ENCODE measurements at places on chromosomes 16 and 17. TPM values are rescaled to one million over a fixed set of nuclear protein-coding genes. Genes with fewer than 3 reads are reported as not detected.

- DNase-seq, result peak; percentile 49
These were observed 41.5 kb downstream of the KANSL1 start for GRCh38 chr17:46151762-46152161.

DNA sequence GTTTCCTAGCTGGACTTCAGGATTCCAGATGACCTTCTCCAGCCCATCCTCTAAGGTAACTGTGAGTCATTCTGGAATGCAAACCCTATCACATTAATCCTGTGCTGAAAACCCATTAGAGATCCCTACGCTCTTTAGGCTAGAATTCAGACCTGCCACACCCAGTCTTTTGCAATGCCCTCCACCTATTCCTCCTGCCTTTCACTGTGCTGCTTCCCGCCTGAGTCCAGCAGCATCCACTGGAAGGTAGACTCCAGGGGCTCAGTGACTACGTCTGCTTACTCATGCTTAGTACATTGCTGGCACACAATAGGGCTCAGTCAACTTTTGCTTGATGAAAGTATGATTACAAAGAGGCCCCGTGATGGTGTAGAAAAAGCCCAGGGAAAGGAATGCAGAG, 121.1 kb downstream of the SPACA3 start:
- DNase-seq, result no peak

- DNase-seq, result peak; percentile 38
These were observed 71.6 kb downstream of the MAP2K6 start for GRCh38 chr17:69485901-69486643.

DNA sequence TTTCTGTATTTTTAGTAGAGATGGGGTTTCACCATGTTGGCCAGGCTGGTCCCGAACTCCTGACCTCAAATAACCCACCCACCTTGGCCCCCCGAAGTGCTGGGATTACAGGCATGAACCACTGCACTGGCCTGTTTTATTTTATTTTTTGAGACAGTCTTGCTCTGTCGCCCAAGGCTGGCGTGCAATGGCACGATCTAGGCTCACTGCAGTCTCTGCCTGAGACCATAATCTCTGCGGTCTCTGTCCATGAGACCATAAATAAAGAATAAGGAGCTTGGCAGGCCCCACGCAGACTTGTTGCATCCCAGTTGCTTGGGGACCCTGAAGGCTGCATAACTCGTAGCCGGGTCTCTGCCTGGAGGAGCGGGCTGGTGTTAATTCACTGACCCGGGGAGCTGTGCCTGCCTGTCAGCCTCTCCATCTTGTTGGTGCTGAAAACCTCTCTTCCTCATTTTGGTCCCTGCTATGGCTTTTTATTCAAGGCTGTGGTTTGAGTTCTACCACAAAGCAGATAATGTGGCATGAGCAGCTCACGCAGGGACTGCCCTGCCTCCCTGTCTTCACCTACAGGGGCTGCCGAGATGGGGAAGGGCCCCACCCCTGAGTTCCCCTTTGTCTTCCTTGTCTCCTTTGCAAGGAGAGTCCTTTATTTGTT, 82.1 kb downstream of the MSI2 start:
- no peak for DNase-seq

DNA sequence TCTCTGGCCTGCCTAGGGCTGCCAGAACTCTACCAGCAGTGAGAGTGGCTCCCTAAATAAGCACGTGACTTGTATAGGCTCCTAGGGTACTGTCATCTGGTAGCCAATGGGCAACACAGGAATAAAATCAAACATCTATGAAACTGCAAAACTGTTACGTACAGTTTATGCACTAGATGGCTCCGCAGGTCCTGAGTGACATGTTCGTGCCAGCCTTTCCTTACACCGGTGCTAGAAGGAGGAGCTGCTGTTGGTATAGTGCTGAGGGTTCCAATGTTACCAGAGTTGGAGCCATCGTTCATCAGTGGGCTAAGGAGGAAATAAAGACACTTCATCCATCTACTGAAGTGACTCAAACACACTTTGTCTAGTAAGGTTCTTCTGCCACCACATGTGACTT, 63.2 kb upstream of the TRAP1 start:
- no peak for DNase-seq

Gene PRSS8
- total RNA-seq, result under 0.01 TPM

Gene HOXB8
- total RNA-seq, result not detected

- no peak for DNase-seq
These were observed at the start of gene HCRT for GRCh38 chr17:42184713-42185620. Gene HCRT, minus strand, starts transcription at chr17:42185452. Its CDS starts 87 bp downstream, at chr17:42185365.

DNA sequence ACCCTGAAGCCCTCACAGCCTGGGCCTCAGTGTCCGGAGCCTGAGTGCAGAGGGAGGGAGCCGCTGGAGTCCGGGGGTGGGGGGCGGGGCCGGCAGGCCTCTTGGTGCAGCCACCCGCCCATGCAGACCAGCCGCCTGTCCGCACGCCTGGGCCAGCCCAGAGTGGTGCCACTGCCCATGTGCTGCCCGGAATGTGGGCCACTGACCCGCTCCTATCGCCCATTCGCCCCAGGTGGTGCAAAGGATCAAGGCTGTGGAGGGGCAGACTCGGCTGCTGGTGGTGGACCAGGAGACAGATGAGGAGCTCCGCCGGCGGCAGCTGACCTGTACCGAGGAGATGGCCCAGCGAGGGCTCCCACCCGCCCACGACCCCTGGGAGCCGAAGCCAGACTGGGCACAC, 2.6 kb downstream of the NHERF2 start:
- DNase-seq, result no peak

Gene DUS1L
- 64.4 TPM for total RNA-seq

- no peak for DNase-seq
These were observed 358.6 kb upstream of the CDH11 start for GRCh38 chr16:65480281-65481091.

DNA sequence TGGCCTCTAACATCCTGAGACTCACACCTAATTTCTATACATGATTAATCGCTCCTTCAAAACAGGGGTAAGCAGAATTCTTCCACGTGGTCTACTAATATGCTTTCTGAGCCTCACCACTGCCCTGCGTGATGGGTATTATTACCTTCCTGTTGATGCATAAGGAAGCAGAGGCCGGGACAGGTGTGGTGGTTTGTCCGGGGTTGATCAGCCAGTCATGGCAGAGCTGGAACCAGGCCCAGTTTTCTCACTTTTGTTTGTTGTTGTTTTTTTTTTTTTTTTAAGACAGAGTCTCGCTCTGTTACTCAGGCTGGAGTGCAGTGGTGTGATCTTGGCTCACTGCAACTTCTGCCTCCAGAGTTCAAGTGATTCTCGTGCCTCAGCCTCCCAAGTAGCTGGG, 31.2 kb downstream of the RNF135 start:
- DNase-seq, result no peak

Gene KDM6B
- 5.8 TPM for total RNA-seq

- DNase-seq, result no peak
These were observed 41.5 kb upstream of the TEKT3 start for GRCh38 chr17:15382914-15383313.

Gene TTC19
- total RNA-seq, result 41.0 TPM

GRCh38 chr16:85291302-85292148, 179.3 kb upstream of the CIBAR2 start:
- peak; percentile 72 for DNase-seq

DNA sequence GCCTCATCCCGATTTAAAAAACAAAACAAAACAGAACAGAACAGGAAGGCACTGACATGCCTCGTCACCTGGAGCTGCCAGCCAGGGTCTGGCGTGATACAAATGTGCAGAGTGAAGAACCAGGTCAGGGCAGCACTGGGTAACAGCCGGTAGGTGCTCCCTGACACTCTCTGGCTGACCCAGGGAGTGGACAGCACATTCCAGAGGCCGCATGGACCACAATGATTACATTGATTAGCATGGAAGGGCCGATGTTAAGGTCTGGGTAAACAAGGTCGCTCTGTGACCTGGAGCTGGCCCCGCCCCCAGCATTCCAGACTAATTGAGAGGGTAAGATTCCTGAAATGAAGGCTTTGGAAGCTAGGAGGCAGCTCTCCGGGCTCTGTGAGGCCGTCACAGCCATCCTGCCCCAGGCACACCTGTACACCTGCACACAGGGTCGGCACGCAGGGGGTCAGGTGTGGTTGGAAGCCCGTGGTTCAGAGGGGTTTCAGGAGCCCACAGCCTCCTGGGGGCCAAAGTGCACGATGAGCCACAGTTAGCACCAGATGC, 21.4 kb downstream of the PIEZO1 start:
- no peak for DNase-seq

DNA sequence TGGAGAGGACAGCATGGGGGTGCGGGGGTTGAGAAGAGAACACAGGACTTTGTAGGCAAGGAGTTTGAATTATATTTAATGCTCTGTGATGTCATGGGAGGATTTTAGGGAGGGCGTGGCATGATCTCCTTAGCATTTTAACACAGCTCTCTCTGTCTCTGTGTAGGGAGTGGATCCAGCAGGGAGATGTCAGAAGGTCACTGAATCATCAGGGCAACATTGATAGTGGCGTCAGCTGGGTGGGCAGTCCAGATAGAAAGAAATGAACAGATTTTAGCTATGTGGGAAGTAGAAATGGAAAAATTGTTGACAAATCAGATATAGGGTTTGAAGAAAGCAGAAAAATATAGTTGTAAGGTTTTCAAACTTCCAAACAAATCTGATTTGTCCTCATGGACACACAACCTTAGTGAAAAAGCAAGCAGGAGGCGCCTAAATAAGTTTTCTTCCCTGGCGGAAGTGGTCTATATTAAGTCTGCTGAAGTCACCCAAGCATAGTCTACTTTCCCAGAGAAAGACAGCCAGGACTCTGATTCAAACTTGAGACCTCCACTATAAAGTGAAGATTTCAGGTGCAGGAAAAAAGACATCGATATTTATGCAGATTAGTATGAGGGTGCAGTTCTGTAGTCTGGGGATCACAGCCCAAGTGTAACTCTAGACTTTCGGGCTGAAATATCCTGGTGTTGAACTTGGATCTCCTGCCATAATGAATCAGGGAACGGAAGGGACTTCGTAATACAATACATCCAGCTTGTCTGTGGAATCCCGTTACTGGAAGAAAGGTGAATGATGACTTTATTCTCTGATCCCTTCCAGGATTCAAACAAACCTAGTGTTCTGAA, 10.1 kb upstream of the PCTP start:
- DNase-seq, result no peak

- DNase-seq, result no peak
These were observed 9.1 kb downstream of the TSC2 start for GRCh38 chr16:2056681-2057407.

- DNase-seq, result no peak
These were observed 10.0 kb downstream of the TUFM start for GRCh38 chr16:28835864-28836760.

- DNase-seq, result no peak
These were observed 10.3 kb upstream of the AKAP10 start for GRCh38 chr17:19987897-19988296.

Gene TMEM235
- total RNA-seq, result not detected

Gene BRIP1
- 16.1 TPM for total RNA-seq

DNA sequence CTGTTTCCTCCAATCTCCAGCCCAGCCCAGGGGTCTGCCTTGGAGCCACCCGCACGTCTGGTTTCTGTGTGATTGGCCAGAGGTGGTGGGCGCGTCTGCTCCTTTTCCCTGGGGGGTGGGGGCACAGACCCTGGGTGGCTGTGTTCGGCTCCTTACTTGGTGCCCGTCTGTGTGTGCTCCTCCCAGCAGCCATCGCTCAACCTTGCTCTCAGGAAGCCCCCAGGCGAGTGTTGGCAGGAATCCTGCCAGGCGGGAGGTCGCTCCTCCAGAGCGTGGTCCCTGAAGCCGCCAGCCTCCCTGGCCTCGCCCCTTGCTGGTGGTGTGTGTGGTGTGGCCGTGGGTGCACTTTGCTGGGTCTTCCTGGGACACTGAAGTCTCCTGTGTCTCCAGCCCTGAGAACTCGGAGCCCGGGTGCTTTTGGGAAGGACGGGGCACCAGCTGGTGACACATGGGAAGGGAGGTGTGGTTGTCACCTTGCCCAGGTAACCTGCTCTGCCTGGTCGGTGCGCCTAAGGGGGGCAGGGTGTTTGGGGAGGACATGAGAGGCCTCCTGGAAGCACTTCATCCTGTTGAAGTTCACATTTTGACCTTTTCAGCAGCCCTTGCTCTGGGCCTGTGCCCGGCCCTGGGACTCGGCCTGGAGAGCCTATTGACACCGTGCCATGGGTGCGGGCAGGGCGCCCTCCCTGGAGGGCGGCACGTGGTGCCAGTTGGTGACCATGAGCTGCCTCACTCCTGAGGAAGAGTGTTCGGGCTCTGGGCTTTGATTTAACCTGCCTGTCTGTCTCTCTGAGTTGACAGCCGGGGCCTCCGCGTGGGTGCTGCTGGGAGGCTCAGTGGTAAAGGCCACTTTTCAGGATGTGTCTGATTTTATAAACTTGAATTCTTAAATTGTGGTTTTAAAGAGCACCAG, 49.0 kb upstream of the ZNF750 start:
- DNase-seq, result no peak

Gene AOC2
- total RNA-seq, result 0.43 TPM

DNA sequence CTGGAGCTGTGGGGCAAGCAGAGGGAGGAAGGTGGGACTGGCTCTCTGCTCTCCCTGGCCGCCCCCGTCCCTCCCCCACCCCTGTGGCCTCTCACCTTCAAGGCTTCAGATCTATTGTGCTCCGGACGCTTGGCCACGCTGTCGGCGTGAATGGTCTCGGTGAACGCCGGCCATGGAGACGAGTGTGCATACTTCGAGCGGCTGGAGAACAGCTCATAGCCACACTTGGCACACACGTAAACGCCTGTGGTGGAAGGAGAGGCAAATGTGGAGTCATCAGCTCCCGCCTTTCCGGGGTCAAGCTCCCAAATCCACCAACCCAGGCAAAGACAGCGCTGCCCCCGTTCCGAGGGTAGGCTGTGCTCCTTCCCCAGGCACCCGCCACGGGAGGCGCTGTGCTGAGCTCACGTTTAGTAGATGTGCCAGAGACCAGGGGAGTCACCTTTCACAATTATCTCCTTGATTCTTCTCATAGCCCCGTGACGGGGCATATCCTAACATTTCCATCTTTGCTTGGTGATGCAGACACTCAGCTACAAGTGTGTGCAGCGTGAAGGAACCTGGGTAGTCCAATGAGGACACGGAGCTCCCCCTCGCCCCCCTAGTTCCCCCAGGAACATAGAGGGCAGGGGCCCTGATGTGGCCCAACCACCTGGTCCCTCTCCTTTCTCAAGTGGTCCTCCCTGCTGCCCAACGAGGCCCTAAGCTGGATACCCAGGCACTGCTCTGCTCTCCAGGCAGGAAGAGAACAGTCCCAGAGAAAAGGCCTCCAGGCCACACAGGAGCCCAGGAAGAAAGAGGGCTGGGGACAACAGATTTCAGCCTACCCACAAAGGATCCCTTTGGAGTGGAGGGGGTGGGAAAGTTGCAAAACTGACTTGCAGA, 1.6 kb downstream of the MSRB1 start:
- DNase-seq, result no peak

Gene TGFB1I1
- total RNA-seq, result 153 TPM

DNA sequence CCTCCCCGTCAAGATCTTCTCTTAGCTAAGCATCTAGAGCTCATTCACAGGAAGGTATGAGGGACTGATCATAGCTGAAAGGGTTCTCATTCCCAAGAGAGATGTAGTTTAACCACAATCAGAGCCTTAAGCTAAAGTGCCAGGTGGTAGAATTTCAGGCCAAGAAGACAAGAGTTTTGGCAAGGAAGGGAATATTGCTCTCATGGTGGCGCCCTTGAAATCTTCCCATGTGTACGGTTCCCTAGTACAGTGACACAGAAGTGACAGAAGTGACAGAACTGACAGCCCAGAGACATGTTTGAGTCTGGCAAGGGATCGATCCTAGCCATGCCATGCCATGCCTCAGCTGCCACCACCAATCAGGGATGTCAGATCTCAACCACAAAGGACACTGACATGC, 2.5 kb downstream of the GRIN2C start:
- no peak for DNase-seq

Gene SLC6A4
- total RNA-seq, result not detected

- DNase-seq, result no peak
These were observed 51.4 kb downstream of the IRF8 start for GRCh38 chr16:85950136-85950918.

GRCh38 chr16:22353191-22353919, 21.1 kb downstream of the CDR2 start:
- DNase-seq, result peak; percentile 90

Gene HOXB9
- not detected for total RNA-seq

Gene NPB
- total RNA-seq, result 0.64 TPM

Gene KRT20
- not detected for total RNA-seq

Measured in fibroblast of villous mesenchyme (primary cell).